Vagina (tissue), 2 donors: ENCODE measurements at places on chromosomes 13 and 19.

GRCh38 chr13:48505012-48505411 is 27.9 kb downstream of the RCBTB2 start:
- no peak overlapping the region for H3K4me3 ChIP-seq
- DNase-seq: no peak
- H3K27me3 ChIP-seq: no peaks in the 10 kb centered on the region

GRCh38 chr13:22773465-22773864 is 407.3 kb upstream of the SGCG start:
- H3K36me3 ChIP-seq: no peaks in the 10 kb centered on the region
- no peak for DNase-seq
- no peaks in the 10 kb centered on the region for H3K4me1 ChIP-seq
- no peak overlapping the region for H3K27ac ChIP-seq
- H3K4me3 ChIP-seq: no peak overlapping the region
- H3K27me3 ChIP-seq: no peaks in the 10 kb centered on the region

DNA sequence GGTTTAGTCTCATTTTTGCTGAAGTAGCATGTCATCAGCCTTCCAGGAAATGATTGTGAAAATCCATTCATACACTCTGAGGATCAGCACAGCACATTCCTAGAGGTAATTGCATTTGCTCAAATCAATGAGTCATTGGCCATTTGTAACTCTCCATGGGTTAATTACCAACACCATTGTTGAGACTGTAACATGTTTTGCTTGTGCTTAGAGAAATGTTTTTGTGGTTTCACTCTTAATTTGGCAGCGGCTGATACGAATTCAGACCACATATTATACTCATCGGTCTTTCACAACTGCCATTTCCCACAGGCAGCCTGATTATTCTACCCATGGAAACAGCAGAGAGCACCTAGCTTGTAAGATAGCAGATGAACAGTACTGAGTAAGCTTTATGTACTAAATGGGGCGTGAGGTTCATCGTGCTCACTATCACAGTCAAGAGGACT is 110.3 kb downstream of the NHLRC3 start:
- H3K4me1 ChIP-seq: no peaks in the 10 kb centered on the region
- H3K27me3 ChIP-seq: no peaks in the 10 kb centered on the region
- DNase-seq: no peak
- H3K27ac ChIP-seq: no peak overlapping the region

- peak overlapping the region; percentile 78 for H3K27ac ChIP-seq
- no peak overlapping the region for H3K4me3 ChIP-seq
- peak; percentile 40 for DNase-seq
- H3K4me1 ChIP-seq: peaks cover 20% of the 10 kb centered on the region
- no peaks in the 10 kb centered on the region for H3K27me3 ChIP-seq
These were observed 183.5 kb upstream of the UBL3 start for GRCh38 chr13:30033681-30034457.

DNA sequence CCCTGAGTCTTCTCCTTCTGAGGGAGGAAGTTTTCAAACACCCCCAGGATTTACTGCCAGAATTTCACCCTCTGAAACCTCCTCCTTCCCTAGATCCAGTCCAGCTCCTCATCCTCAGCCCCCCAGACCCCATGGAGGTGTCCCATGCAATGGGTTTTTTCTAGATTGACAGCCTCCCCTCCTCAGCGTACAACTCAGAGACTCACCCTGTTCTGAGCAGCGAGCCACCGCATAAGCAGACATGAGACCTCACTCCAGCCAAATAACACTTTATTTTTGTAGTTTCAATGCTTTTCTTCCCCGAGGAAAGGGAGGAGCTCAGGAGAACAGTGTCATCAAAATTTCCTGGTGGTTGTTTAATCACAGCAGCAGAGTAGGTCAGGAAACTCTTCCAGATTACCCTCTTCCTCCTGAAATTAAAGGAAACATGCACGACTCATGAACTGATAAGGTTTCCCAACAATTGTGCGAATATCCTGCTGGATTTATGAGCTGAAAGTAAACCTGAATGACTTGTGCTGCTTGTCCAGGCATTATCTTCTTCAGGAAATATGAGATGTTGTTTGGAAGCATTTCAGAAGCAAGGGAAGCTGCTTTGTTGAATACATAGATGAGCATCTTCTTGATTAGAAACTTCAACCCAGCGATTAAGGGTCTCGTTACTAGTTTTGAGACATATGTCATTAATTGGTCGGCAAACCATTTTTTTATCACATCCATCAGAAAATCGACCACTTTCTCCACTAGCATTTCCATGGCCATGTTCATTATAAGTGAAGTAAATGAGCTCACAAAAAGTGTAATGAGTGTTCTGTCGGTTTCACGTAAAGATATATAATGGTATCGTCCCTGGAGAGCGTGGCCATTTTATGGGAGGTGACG is 36.2 kb downstream of the ERICH4 start:
- H3K27ac ChIP-seq: no peak overlapping the region
- H3K4me1 ChIP-seq: no peaks in the 10 kb centered on the region
- no peaks in the 10 kb centered on the region for H3K36me3 ChIP-seq

- H3K36me3 ChIP-seq: no peaks in the 10 kb centered on the region
- no peaks in the 10 kb centered on the region for H3K27me3 ChIP-seq
- peaks cover 6% of the 10 kb centered on the region for H3K4me1 ChIP-seq
- no peak overlapping the region for H3K4me3 ChIP-seq
- H3K27ac ChIP-seq: no peak overlapping the region
These were observed 20.6 kb upstream of the USP29 start for GRCh38 chr19:57099199-57099661.
